GF-D8 (cell line): ENCODE measurements at places on chromosomes 2 and 18.

DNA sequence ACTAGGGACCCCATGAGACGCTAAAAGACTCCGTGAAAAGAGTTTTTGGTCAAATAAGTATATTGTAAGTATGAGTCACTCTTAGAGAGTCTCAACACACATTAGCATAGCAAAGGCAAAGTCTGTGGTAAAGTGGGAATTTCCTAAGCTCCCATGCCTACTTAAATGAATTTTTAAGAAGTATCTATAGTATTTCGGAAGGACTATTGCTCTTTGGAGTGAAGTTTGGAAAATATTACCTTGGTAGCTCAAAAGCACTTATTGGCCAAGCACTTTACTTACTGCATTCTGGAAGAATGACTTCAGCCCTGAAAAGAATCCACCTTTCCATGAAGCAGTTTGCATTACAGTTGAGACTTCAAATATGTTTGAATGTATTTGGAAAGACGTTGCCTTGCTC is 57.1 kb downstream of the CAVIN2 start:
- no peak for DNase-seq

DNA sequence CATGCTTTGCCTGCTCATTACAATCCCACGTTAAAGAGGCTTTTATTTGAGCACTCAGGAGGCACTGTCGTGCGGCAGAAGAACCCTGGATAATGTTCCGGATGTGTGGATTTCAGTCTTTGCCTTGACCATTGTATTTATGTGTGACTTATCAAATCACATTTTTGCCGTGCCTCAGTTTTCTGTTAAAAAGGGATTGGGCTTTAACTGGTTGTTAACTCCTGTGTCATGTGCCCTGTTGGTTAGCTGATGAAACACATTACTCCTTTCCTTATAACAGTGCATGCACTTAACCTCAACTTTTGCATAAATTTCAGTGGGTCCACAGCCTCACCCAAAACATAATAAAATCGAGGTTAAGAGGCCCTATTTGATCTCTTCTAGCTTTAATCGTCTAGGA is 52.7 kb downstream of the NAB1 start:
- DNase-seq, result no peak

GRCh38 chr2:47065343-47065742 is 89.8 kb downstream of the STPG4 start:
- no peak for DNase-seq

DNA sequence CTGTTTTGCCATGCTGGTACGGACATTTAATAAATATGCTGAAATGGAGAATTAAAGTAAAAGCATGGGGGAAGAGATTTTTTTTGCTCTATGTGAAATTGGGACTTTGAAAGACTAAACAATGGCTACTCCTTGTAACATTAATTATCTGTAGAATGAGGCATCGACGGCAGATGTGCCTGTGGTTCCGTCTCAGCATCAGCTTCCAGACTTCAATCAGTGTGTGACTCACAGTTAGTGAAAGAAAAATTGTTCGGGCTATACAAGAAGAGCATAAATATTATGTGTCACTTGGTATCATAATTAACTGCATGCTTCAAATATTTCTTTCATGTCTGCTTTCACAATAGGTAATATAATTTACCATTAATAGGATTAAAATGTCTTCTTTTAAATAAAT is 117.0 kb upstream of the SMIM21 start:
- no peak for DNase-seq

DNA sequence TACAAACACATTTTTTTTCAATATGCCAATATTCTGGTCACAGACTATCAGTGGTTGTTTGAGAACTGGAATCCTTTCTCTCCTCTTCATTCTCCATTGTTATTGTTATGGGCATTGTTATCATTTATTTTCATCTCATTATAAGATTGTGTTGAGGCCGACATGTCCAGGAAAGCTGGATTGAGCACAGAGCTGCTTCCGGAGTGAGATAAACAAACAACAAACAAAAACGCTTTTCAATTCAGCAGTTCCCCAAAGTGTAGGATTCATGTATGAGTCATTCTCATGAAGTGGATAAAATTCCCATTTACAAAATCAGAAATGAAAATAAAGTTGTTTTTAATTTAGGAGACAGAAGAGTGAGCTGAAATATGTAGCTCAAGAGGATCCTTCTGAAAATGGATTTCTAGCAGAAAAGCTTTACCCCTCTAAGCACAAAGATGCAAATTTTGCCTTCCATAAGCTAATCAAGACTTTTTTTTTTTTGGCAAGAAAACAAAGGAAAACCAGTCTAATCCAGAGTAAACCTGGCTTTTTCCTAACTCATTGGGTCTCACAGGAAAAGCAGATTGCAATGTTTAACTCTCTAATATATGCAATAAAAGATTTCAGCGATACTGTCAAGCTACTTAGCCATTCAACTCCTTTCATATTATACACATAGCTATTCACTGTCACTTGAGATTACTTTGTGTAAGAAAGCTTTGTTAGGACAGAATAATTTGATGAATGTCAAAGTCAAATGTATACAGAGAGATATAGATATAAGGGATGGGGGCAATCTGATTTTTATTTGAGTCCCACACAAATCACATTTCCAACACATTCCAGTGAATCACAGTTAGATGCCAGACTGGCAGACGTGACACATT is 1441.7 kb upstream of the CELF4 start:
- no peak for DNase-seq

GRCh38 chr2:110124939-110125691 is 9.5 kb upstream of the MALL start:
- no peak for DNase-seq

- no peak for DNase-seq
Observed at GRCh38 chr18:74479486-74480148, 16.5 kb upstream of the CNDP2 start.

- no peak for DNase-seq
Observed at GRCh38 chr2:15909157-15909556, 31.2 kb upstream of the MYCN start.
